ENCODE measurements at places on chromosomes 12 and 14. TPM values are rescaled to one million over a fixed set of nuclear protein-coding genes. Genes with fewer than 3 reads are reported as not detected.

The GPR84 gene
- not detected for total RNA-seq

DNA sequence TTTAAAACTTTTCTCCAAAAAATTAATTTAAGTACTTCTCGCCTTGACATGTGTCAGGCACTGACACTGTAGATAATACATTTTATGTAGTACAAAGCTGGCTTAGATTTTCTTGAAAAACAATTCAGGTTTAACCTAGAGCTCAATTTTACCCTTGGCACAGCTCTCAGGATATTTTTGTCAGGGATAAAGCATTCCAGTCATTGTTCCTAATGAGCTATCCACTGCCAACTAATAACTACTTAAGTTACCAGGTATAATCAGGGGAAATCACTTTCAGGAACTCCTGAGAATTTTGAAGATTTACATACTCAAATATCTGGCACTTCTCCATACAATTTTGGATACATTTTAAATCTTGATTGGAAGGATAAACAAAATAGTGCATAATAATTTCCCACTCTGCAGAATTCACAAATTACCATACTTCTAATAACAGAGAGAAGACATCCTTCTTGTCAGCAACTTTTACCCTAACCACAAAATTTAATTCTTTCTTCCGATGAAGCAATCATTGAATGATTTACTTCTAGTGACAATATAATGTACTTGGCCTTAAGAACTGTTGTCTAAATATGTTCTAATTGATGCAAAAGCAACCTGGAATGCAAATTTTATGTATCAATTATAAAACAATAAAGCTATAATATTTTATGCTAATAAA lies 4.8 kb downstream of the RASSF9 start:
- no peaks in the 10 kb centered on the region for H3K27me3 ChIP-seq
- H3K4me3 ChIP-seq, result no peak overlapping the region
- DNase-seq, result no peak
- H3K27ac ChIP-seq, result no peak overlapping the region
- peaks cover 9% of the 10 kb centered on the region for H3K4me1 ChIP-seq

The GSKIP gene
- 29.4 TPM for total RNA-seq

GRCh38 chr12:92938638-92939037 lies 9.5 kb upstream of the EEA1 start:
- no peak for DNase-seq
- no peaks in the 10 kb centered on the region for H3K27me3 ChIP-seq
- H3K27ac ChIP-seq, result no peak overlapping the region
- peaks cover 3% of the 10 kb centered on the region for H3K4me1 ChIP-seq

DNA sequence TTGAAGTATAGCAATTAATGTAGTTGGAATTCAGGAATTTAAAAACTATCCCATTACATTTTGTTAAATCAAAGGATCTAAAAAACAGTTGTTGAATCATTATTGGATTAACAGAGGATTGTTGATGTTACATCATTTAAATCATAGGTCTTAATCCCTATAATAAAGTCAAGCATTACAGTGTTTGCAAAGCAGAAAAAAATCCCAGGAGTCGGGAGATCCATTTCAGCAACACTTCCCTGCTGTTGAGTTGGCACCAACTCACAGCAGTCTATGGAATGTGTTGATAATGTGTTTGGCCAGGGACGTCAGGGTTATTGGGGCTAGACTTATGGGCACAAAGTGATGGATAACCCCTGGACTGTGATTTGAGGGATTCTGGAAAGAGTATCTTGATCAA lies 99.1 kb upstream of the TMTC1 start:
- peaks cover 12% of the 10 kb centered on the region for H3K36me3 ChIP-seq
- no peak overlapping the region for H3K27ac ChIP-seq
- no peak overlapping the region for H3K4me3 ChIP-seq
- no peaks in the 10 kb centered on the region for H3K27me3 ChIP-seq
- DNase-seq, result no peak

- H3K27me3 ChIP-seq, result no peaks in the 10 kb centered on the region
- H3K27ac ChIP-seq, result peak overlapping the region; percentile 53
- peaks cover 35% of the 10 kb centered on the region for H3K4me1 ChIP-seq
- DNase-seq, result no peak
Observed at GRCh38 chr12:54571193-54572188, 17.0 kb downstream of the PPP1R1A start.

Data from neural crest cell (in vitro differentiated cells).